ENCODE measurements at places on chromosomes 11 and 22. TPM values are rescaled to one million over a fixed set of nuclear protein-coding genes. Genes with fewer than 3 reads are reported as not detected.

- DNase-seq: no peak
These were observed 43.5 kb downstream of the EIF3F start for GRCh38 chr11:8030526-8031247.

DNA sequence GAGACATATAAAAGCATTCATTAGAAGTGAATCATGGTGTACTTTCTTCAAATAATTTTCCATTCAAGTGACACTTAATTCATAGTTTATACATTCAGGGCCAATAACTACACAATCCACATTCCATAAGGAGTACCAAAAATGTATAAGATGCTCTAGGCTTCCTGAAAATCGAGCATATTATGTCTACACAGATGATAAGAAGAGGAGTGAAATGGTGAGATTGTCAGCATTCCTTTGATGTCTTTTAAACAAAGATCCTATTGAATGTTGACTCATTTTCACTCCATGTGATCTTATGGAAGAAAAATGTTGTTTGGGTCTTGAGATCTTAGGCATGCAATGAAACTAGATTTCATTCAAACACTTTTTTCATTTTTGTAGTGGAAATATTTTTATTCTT is 843.2 kb downstream of the KCNA4 start:
- peak; percentile 1 for DNase-seq

DNA sequence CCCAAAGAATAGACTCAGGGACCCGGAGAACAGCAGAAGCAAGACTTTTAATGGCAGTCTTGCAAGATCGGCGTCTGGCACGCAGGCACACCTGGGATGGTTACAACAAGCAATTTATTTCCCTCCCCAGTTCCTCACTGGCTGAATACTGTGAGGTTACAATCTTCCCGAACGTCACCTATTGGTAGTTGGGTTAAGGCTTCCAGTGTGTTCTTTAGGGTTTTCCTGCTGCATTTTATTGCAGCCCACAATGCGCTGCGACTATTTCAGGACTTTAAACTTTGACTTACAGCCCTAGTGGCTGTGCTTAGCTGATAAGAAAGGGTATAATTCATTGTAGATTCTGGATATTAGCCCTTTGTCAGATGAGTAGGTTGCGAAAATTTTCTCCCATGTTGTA is 11.5 kb upstream of the TRIM68 start:
- DNase-seq: no peak

- no peak for DNase-seq
These were observed 25.5 kb downstream of the DDI1 start for GRCh38 chr11:104061853-104062521.

DNA sequence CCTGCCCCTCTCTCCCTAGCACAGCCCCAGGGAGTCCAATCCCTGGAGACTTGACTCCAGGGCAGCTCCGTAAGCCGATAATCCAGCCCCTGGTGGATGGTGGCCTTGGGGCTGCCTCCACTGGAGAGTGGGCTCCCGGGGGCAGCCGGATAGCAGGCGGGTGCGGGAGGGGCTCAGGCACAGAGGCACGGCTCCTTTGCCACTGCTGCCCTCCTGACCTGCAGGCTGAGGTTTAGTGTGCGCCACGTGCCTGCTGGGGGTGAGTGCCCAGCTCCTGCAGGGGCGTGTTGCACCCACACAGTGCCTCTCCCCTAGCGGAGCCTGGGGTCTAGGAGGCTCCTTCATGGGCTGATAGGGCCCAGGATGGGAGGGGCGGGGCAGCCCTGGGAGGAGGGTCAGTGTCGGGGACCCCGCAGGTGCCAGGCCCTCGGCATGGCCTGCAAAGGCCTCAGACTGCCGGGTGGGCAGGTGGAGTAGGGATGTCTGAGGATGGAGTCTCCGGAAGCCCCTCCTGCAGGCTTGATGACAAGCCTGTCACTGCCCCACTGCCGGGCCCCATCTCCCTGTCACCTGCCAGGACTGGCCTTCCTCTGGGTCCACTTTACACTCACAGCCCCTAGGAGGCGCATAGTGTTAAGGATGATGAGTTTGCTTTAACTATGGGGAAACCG is 5.6 kb downstream of the DUSP8 start:
- no peak for DNase-seq

DNA sequence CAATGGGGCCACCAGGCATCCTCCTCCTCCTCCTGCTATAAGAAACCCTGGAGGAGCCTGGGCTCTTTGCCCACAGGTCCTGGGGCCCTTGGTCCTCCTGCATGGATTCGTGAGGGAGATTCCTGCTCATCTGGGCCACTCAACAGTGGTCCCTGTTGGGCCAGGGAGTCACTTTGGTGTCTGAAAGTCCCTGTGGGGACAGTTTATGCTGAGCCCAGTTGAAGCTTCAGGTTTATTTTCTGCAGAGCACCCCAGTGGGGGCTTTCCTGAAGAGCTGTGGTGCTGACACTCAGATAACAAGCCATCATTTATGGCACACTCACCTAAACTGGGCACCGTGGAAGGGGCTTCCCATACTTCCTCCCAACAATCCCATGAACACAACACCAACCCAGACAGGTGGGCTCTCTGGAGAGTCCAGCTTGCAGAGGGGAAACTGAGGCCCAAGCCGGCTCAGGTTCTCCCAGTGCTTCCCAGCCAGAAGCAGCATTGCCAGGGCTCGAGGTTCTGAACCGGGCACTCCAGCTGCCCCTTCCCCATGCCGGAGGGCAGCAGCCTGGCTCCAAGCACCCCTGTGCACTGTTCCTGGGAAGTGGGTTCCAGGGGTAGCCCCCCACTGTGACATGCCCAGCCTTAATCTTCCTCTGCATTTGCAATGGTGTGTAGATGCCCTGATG is 91.3 kb downstream of the MYEOV start:
- DNase-seq: no peak

DNA sequence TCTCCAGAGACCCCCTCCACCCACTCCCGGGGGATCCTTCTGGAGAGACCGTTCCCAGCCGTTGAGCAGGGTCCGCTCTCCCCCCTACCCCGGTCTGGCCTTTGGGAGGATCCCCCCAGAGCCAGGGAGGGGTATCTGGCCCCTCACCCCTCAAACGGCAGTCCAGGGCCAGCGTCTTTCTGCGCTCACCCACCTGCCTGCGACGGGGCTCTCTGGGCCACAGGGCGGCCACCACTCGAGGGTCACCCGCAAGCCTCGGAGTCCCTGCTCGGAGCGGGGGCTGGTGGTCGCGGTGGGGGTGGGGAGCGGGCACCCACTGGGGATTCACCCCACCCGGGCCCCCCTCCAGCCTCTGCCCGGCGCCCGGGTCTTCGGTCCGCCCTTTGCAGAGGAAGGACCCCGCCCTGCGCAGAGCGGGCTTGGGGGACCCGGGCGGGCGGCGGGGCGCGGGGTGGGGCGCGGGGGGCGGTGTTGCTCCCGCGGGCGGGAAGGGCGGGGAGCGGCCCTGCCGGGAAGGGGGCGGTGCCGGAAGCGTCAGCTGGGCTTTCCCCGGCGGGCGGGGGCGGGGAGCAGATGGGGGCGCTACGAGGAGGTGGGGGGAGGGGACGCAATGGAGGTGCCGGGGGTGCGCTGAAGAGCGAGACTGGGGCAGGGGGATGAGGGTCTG is 16.6 kb downstream of the CRELD2 start:
- DNase-seq: no peak

The HMOX1 gene
- total RNA-seq: 57.3 TPM

The TNNI2 gene
- total RNA-seq: not detected

The PHLDA2 gene
- total RNA-seq: 2.4 TPM

The ROM1 gene
- 2.9 TPM for total RNA-seq

The GTF2H1 gene
- 60.3 TPM for total RNA-seq

The KCNJ4 gene
- total RNA-seq: not detected

The HEPN1 gene
- total RNA-seq: not detected

The MS4A2 gene
- not detected for total RNA-seq

The SMC1B gene
- under 0.01 TPM for total RNA-seq

The ANGPTL5 gene
- not detected for total RNA-seq
